Stimulated activated CD4-positive, alpha-beta T cell treated with anti-CD3 and anti-CD28 coated beads, TNF-alpha, amount 100 ng/mL, for 24 hours (primary cell): ENCODE measurements at places on chromosomes 5 and 9.

- DNase-seq, result no peak
Observed at GRCh38 chr5:167296661-167297060, 994.8 kb upstream of the WWC1 start.

GRCh38 chr9:115382865-115383264 is 264.9 kb upstream of the TNC start:
- DNase-seq, result no peak

DNA sequence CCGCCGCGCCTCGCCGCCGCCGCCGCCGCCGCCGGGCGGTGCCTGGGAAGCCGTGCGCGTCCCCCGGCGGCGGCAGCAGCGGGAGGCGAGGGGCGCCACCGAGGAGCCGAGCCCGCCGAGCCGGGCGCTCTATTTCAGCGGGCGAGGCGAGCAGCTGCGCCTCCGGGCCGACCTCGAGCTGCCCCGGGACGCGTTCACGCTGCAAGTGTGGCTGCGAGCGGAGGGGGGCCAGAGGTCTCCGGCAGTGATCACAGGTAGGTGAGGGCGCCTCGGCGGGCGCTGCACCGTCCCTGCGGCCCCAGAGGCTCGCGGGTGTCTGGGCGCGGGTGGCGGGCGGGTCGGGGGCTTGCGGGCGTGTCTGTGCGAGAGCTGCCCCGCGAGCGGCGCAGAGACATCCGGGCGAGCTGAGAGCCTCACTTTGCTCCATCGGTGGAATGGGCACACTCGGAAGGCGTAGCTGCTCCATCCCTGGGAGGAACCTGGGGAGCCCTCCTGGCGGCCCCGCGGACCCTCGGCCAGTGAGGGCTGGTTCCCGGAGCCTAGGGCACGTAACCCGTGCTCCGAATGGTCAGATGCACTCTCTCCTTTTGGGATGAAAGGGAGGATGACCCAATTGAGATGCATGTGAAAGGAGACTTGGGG is 864 bp downstream of the PAPPA start:
- no peak for DNase-seq

- DNase-seq, result no peak
Observed at GRCh38 chr9:120312031-120312430, 267.9 kb downstream of the CDK5RAP2 start.

DNA sequence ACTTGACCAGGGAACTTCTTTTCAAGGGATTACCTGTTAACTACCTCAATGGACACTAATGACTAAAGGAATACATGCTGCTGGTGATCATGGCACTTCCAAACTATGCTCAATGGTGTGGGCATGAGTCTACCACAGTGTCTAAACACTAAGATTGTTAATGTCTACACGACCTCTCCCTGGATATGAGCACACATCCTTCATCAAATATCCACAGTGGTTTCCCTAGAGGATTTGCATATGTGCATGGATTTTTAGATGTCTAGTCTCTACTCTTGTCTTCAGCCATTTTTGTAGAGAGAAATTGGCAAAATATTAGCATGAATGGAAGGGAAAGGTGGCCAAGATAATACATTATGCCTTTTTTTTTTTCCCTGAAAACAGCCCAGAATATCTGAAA is 113.3 kb upstream of the CCDC152 start:
- DNase-seq, result no peak

DNA sequence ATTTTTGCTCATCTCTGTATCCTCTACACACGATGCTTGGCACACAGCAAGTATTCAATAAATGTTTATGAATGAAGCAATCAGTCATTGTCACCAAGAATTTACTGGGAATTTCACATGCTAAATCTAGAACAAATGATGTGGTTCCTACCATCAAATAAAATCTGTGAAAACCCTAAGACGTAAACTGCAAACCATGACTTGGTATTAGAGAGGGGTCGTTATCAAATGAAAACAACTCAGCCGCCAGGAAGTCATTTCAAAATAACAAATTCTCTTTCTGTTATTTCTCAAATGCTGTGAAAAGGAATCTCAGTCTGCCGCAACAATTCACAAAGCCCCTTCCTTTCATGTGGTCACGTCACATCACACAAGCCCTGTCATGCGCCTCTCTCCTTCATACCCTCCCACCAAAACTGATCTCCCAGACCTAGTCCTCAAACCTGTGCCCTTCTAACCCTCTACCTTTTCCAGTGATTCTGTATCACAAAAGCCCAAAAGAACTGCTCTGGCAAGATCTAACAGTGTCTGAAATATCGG is 173.6 kb downstream of the DEPDC1B start:
- DNase-seq, result no peak

DNA sequence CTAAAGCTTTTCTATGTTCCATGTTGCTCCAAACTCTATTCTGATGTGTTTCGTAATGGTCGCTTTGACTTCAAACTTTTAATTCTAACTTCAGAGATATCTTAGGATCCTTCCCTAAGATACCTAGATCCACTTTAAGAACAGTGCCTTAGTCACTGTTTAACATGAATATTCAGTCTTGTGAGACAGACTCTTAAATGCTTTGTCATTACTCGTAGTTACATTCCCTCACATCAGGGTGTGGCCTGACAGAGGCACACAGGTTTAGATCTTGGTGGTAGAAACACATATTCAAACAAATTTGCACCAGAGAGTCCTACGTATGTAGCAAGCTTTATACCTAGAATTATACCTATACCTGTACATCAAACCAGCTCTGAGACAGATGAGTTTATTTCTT is 687.0 kb upstream of the C9orf72 start:
- DNase-seq, result no peak

DNA sequence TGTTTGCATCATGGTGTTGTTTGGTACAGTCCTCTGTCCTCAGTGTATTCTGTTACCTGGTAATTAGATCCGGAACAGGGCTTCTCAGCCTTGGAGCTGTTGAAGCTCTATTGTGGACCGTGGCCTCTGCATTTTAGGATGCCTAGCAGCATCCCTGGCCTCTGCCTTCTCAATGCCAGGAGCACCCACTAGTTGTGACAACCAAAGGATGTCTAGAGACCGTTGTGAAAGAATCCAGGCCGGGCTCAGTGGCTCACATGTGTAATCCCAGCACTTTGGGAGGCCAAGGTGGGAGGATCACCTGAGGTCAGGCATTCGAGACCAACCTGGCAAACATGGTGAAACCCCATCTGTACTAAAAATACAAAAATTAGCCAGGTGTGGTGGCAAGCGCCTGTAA is 159.6 kb downstream of the CACNA1B start:
- no peak for DNase-seq
